ENCODE measurements at places on chromosomes 11 and 22.

- no peak for DNase-seq
Measured at GRCh38 chr11:72686639-72687220, 12.5 kb upstream of the PDE2A start.

DNA sequence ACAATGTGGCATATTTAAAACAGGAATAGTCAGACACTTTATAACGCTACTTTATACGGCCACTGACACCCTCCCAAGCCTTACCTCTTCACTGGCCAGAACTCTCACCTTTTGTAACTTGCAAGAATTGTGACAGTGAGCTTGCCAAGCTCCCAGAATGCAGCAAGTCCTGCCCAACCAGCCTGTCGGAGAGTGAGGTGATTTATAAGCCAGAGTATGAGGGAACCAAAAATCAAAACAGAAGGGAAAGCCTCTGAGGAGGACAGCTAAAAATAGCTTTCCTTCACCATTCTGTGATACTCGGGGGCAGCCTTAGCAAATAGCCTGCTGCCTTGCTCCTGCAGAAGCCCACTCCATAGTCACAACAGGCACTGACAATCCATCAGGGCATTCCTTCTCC is 229.7 kb downstream of the FAM76B start:
- DNase-seq, result no peak

GRCh38 chr22:44825310-44826150 is 73.2 kb downstream of the ARHGAP8 start:
- DNase-seq, result no peak

DNA sequence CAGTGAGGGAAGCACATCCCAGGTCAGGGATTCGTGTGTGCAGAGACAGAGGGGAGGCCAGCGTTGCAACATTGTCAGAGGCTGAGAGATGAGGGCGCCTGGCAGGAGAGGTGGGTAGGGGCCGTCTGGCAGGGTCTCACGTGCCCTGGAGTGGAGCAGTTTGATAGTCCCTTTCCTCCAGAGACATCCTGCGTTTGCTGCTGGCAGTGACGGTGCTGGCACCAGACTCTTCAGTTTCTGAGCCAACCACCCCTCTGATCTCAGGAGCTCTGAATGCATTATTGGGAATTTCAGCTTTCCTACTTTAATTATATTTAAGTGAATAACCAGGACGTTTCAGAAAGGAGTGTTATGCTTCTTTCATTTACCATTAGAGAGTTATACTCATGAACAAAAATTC is 136.5 kb downstream of the WNT7B start:
- DNase-seq, result no peak

DNA sequence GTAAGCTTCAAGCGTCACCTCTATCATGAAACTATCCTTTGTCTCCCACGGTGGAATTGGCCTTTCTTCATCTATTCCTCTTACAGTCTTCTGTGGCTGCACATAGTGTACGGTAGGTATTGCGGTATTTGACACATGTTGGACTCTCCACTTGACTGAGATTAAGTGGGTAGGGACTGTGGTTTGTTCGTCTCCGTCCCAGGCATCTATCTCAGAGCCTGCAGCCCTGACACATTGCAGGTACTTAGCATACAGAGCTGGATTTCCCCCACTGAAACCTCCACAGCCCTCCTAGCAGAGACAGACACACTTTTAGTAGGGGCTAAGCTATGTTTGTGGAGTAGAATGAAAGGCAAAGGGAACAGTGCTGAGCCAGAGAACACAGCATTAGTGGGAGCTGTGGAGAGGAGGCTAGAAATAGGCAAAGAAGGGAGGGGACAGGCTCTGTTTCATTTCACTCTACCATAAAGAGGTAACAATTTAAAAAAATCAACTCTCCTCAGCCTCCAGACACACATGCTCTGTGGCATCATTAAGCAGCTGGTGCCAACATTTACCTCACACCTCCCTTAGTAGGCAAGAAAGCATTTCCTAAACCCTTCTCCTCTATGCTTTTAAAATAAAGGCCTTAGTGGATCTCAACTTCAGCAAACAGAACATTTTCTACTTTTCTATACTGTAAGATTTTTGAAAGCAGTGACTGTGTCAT is 277.5 kb downstream of the KIRREL3 start:
- no peak for DNase-seq

DNA sequence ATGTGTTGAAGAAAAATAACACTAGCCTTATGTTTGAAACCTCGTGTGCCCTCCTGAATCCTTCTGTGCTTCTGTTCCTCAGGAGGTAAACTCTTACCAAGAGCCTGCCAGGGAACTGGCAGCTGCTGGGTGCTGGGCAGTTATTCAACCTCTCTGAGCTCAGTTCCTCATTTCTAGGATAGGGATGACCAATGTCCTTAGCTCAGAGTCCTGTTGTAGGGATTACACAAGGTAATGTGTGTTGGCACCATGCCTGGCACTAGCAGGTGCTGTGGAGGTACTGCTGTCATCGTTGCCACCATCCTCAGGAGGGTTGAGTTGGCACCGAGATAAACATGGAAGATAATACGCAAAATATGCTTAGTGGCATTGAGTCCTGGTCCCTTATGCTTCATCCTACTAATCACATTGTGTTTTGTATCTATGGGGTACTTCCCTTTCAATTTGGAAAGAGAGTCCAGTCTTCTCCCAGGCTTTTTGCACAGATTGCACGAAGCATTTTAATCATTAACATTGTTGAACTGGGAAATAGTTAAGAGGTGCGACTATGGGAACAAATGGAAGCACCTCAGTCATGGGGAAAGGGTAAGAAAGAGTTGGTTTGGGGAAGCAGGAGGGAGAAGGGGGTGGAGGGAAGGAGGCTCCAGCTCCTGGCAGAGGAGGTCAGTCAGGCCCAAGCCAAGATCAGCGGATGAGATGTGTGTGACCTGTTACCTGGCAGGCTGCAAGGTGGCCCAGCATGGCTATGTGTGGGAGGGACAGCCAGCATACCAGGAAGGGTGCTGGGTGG is 56.7 kb downstream of the CABIN1 start:
- no peak for DNase-seq

DNA sequence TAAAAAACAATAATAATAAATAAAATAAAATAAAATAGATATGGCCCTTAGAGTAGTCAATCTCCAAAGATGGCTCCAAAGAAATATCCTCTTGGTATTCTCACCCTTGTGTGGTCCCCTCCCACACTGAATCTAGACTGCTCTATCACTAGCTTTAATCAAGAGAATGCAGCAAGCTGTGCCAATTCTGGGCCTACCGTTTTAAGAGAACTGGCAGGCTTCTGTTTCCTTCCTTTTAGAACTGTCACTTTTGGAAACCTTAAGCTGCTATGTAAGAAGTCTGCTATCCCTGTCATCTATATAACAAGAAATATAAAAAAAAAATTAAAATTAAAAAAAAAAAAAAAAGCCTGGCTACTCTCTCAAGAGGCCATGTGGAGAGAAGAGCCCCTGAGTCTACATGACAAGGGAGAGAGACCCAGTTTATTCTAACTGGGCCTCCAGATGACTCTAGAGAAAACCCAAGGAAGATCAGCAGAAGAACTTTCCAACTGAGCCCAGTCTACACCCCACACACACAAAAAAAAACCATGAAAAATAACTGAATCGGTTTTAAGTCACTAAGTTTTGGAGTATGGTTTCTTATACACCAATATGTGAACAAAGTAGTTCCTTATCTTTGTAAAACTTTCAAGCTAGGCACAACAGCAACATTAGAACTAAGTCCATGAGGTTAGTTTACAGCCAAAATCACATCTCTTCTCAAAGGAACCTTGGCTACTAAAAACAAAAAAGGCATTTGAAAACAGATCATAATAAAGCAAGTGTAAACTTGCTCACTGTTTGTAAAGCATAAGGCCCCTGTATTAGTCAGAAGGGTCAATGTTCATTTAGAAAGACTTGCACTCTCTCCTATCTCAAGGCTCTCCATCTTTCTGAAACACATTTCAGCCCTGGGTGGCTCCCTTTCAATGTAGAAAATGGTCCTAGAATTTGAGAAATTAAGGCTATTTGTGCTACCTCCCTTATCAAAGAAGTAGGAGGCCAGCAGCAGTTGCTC is 67.3 kb downstream of the AMBRA1 start:
- no peak for DNase-seq

- no peak for DNase-seq
Measured at GRCh38 chr11:118889797-118890196, 6.1 kb downstream of the CXCR5 start.

Data from renal cortex interstitium (tissue), 15 donors.